Naive thymus-derived CD8-positive, alpha-beta T cell (primary cell): ENCODE measurements at places on chromosomes 6 and 20. TPM values are rescaled to one million over a fixed set of nuclear protein-coding genes. Genes with fewer than 3 reads are reported as not detected.

GPLD1 gene
- total RNA-seq, result 1.8 TPM

SCRT2 gene
- total RNA-seq, result not detected

TMEM170B gene
- total RNA-seq, result 3.7 TPM

RWDD2A gene
- total RNA-seq, result 6.1 TPM

ME1 gene
- not detected for total RNA-seq

RWDD1 gene
- total RNA-seq, result 39.0 TPM

FNDC11 gene
- total RNA-seq, result 0.13 TPM

PTGIS gene
- not detected for total RNA-seq
